ENCODE measurements at places on chromosomes 13 and 19.

GRCh38 chr13:106906426-106906996, 338.6 kb upstream of the ARGLU1 start:
- no peak for DNase-seq

GRCh38 chr13:85427416-85427815, 371.8 kb downstream of the SLITRK6 start:
- no peak for DNase-seq

GRCh38 chr13:71721104-71721503, 145.9 kb downstream of the DACH1 start:
- DNase-seq: no peak

DNA sequence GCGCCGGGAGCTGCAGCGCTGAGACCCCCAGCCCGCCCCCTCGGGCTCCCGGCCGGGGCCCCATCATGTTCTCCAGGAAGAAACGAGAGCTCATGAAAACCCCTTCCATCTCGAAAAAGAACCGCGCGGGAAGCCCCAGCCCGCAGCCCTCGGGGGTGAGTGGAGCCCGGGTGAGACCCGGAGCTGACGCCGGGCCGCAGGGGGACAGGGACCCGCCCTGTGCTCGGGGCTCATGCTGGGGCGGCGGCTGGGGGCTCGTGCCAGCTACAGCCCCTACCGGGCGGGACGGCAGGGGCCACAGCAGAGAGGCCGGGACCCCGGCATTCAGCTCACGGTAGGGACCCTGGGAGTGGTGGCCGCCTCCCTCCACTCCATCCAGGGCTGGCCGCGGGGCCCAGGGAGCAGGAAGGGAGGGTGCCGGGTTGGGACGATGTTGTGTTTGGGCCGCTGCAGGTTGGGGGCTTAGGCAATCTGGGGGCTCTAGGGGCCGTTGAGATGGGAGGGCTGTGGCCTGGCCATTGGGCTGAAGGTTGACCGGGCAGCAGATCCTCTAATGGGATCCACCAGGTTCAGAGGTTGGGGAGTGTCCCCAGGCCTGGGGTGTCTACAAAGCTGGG, 482 bp downstream of the ARHGAP45 start:
- DNase-seq: no peak

DNA sequence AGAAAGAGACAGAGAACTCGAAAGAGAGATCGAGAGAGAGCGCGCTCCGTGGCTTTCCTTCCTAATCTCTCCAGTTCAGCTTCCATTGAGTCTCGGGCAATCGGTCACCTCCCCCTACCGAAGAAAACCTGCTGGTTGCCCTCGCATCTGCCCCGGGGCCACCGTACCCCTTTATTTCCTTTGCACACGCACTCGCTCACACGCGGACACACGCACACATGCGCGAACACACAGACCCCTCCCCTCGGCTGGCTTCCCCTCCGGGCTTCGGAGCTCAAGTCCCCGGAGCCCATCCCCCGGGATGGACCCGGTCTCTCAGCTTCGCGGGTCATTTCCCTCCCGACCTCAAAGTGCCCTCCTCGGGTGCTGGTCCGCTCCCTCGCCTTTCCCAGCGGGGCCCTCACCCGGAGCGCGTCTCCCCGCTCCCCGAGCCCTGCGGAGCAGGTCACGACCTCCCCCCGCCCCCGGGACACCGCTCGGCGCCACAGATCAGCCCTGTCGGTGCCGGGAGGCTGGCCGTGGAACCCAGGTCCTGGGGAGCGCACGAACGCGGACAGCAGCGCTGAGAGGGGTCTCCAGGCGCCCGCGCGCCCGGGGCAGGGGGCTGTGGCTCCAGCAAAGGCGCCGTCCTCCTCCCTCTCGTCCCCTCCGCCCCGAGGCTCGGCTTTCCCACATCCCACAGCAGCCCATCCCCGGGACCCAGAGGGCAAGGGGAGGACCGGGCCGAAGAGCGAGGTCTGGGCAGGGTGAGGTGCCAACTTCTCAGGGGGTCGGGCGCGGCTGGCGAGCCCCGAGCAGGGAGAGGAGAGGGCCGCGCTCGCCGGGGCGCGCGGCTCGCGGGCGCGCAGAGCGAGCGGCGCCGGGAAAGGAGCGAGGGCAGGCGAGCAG, 1.8 kb downstream of the DACH1 start:
- no peak for DNase-seq

DNA sequence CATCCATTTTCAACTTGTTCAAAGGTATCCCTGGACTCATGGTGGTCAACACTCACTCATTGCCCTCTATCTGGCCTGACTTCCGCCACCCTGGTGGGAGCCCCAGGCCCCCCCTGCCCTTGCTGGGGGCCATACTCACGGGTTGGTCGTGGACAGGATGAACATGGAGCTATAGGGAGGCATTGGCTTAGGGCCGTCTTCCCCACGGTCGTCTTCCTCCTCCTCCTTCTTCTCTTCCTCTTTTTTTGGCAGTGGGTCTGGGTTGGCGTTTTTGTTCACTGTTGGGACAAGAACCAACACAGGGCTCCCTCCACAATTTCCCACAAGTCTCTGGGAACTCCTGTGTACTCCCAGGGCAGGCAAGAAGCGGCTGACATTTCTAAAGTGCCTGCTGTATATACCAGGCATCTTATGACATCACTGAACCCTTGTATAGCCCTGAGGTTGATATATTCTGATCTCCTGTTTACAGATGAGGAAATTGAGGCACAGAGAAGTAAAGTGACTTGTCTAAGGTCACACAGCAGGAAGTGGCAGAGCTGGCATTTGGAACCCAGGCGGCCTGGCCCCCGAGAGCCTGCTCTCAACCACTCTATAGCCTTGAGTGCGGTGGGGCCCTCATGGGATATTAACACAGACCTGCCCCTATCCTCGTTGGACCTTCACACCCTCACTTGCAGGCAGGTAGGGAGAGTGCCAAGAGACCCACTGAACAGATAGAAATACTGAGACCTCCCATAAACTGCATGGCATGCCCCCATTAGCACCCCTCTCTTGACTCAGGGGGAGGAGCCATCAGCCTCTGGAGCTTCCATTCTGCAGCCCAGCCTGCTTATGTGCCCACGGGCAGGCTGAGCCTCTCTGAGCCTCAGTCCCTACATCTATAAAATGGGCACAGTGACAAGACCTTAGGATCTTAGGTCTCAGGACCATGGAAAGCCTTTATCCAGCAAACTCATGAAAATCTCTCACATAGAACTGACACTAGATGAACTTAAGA, 135.0 kb downstream of the IER2 start:
- no peak for DNase-seq

DNA sequence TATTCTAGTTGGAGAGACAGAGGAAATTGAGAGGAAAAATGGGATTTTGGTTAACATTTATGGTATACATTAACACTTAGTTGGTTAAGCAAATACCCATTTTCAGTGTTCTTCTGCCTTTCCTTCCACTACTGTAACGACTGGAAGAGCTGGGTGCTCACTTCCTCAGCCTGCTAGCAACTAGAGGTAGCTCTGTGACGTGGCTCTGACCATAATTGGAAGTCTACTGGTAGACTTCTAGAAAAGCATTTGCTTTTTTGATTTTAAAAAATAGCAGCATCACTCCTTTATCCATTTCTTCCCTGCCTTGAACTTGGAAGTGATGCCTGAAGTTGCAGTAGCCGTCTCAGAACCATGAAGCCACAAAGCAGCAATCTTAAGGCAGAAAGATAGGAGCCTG, 15.9 kb downstream of the NHLRC3 start:
- DNase-seq: no peak

GRCh38 chr13:36673838-36674326, at the start of gene SERTM1:
Gene SERTM1 (plus strand): TSS chr13:36674020. CDS start chr13:36695079, 21,059 bp downstream.
- no peak for DNase-seq

DNA sequence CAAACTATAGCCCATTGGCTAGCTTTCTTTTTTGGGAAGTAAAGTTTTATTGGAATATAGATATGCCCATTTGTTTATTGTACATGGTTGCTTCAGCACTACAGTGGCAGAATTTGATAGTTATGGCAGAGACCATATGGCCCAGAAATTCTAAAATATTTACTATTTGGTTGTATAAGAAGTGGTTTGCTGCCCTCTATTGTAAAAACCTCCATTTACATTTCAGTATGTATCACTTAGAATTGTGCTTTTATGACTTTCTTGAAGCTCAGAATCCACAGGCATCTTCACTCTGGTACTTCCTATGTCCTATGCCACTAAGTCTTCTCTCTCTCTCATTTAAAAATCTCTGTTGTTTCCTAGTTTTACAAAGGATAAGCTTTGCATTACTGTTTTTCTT, 37.7 kb downstream of the DLEU7 start:
- no peak for DNase-seq

GRCh38 chr19:688214-688613, 7.0 kb downstream of the PRSS57 start:
- DNase-seq: no peak

DNA sequence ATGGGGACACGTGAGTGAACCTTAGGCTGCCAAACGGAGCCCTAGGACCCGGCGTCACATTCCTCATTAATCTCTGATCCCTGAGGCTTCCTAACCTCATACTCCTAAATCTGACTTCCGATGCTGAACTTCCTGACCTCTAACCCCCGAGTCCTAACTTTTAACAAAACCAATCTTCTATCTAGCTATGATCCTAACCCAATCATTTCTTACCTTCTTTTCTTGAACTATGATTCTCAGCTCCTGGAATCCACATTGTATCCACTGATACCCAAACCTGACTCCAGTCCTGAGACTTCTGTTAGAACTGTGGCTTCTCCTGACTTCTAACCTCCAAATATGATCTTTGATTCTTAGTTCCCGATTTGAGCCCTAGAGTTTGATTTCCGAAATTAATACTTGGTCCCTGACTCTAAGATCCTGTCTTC, 447 bp downstream of the NFKBIB start:
- DNase-seq: no peak

DNA sequence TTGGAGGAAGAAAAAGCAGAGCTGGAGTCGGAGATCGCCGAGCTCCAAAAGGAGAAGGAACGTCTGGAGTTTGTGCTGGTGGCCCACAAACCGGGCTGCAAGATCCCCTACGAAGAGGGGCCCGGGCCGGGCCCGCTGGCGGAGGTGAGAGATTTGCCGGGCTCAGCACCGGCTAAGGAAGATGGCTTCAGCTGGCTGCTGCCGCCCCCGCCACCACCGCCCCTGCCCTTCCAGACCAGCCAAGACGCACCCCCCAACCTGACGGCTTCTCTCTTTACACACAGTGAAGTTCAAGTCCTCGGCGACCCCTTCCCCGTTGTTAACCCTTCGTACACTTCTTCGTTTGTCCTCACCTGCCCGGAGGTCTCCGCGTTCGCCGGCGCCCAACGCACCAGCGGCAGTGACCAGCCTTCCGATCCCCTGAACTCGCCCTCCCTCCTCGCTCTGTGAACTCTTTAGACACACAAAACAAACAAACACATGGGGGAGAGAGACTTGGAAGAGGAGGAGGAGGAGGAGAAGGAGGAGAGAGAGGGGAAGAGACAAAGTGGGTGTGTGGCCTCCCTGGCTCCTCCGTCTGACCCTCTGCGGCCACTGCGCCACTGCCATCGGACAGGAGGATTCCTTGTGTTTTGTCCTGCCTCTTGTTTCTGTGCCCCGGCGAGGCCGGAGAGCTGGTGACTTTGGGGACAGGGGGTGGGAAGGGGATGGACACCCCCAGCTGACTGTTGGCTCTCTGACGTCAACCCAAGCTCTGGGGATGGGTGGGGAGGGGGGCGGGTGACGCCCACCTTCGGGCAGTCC, 5.0 kb downstream of the FOSB start:
- no peak for DNase-seq

GRCh38 chr13:77872995-77873394, 45.6 kb downstream of the EDNRB start:
- DNase-seq: no peak

GRCh38 chr13:23707674-23708073, 137.5 kb downstream of the TNFRSF19 start:
- no peak for DNase-seq

GRCh38 chr19:35436477-35437405, 11.3 kb upstream of the FFAR2 start:
- no peak for DNase-seq

DNA sequence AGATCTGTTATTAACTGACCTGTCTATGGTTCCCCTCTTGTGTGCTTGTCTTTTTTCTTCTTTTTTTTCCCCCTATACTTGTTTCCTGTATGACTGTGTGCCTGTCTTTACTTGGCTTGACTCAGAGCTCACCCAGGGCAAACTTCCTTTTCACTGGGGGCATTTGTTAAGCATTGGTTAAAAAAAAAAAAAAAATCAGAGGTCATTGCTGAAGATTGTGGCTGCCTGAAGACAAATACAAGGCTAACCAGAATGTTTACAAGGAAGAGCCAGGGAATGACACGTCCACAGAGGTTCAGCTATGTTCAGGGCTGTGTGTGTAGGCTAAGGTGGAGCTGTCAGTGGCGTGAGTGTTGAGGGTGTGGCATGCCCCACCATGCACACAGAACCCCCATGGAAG, 47.1 kb downstream of the LNX2 start:
- DNase-seq: no peak

GRCh38 chr19:14554382-14554812, 17.5 kb downstream of the NDUFB7 start:
- DNase-seq: no peak

All from stimulated activated CD8-positive, alpha-beta memory T cell treated with anti-CD3 and anti-CD28 coated beads, Interleukin-4, amount 100 ng/mL, for 4 hours (primary cell).